ENCODE measurements at places on chromosomes 5 and 9.

DNA sequence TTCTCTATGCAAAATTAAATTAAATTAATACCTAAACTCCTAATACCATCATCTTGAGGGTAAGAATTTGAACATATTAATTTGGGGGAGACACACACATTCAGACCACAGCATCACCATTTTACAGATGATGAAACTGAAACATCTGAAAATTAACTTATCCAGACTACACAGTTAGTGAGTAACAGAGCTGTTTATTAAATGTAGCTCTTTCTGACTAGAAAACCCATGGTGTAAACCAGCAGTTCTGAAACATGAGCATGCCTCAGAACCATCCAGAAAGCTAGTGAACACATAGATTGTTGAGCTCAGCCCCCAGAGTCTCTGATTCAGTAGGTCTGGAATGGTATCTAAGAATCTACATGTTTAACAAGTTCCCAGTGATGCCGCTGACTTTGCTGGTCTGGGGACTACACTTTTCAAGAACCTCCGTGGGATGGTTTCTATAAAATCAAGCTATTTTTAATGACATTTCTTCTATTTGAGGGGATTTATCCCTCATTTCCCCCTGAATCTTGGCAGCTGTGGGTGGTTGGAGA is 113.5 kb downstream of the RORB start:
- no peak for DNase-seq

- no peak for DNase-seq
These were observed 9.7 kb upstream of the F2RL1 start for GRCh38 chr5:76809141-76809540.

- DNase-seq = no peak
These were observed 329.6 kb downstream of the MED10 start for GRCh38 chr5:6048746-6049145.

- DNase-seq = no peak
These were observed 52.4 kb downstream of the CD180 start for GRCh38 chr5:67144183-67144639.

GRCh38 chr9:123871781-123872180 is 58.1 kb downstream of the DENND1A start:
- DNase-seq = no peak

DNA sequence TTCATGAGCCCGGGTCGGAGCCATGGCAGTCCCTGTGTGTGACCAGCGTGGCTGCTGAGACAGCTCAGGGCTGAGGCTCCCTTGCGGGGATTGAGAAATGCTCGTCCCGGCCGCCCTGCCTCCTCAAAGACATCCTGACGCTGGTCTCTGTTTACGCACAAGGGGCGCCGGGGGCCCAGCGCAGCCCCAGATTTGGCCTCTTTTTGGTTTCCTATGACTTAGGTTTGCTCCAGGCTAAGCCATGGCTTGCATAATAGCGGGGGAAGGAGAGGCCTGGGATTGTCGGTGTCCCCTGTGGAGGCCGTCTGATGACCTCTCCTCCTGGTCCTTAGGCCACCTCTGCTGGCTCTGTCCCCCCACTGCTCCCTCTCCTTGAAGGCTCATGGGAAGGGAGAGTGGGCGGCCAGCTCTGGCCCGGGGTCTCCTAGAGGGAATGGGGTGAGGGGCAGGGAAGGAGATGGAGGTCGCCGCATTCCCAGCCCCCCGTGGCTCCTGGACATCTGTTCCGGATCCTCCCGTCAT is 3.5 kb downstream of the LAMC3 start:
- no peak for DNase-seq

GRCh38 chr9:84900421-84900820 is 230.9 kb downstream of the NTRK2 start:
- no peak for DNase-seq

GRCh38 chr5:164265566-164265965 is 760.1 kb downstream of the MAT2B start:
- DNase-seq = no peak

DNA sequence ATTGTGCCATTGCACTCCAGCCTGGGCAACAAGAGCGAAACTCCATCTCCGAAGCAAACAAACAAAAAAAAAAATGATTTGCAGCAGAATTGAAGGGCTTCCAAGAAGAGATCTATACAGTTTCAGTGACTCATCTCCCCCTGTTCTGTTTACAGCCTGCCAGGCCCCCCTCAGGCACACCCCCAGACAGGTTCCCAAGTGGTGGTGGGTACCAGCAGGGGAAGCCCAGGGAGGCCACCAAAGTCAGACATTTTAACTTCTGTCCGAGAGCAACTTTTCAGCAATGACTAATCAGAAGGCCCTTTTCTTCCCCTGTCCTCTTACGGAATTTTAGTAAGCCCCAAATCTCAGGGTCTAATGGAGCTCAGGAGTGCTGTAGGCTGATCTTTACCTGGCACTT is 98.7 kb downstream of the PAX5 start:
- DNase-seq = no peak

GRCh38 chr9:100534401-100534800 is 43.5 kb upstream of the CAVIN4 start:
- no peak for DNase-seq

GRCh38 chr5:133116601-133117000 is 64.8 kb downstream of the HSPA4 start:
- DNase-seq = no peak

DNA sequence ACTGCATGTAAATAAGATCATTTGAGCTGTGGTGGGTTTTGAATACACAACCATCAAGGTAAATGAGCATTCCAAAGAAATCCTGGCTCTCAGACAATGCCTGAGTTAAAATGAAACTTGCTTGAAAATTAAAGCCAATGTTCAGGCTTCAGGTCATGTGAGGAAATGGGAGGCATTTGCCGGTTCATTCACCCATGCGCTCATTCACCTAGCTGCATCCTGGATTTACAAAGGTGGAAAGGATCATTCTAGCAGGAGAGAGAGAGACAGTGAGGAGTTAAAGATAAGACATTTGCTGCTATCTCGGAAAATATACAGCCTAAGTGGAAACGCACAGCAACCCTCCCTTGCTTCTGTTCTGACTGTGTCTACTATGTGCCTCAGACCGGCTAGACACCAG is 143.8 kb upstream of the KLF4 start:
- DNase-seq = no peak

DNA sequence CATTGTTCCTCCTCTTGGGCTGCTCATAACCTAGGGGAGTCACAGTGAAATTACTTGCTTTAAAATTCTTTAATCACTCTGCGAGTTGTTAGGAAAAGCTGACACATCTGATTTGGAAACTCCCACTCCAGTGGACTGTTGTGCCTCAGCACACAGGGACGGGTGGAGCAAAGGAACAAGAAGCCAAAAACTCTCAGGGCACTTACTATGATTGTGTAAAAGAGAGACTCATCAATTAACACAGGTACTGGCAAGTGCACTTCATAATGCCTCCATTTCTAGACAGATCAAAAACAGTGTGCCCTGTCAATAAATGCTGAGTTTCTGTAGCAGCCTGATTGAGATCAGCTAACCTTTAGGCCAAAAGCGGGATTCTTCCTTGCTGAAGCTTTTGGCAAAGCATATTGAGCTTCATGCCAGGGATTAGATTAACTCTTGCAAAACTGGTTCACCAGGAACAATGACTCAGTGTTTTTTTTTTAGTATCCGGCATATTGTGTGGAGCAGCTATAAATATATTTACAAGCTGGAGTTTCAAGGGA is 55.9 kb downstream of the TMC1 start:
- no peak for DNase-seq

DNA sequence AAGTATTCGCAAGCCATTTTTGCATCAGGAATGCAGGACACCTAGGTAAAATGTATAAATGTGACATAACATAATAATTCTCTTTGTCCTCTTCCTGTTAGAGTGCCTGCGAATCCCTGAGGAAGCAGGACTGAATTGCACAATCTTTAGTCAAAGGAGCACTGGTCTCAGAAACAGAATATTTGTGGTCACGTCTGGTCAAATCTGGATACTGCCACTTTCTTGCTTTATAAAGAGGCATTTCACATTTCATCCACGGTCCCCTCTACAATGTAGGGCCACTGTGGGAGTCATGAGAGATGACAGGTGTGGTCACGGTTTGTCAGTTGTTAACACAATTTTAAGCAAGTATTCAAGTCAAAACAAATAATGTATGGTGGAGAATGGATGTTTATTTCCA is 564.0 kb downstream of the IRX1 start:
- no peak for DNase-seq
